Kidney tubule cell (primary cell): ENCODE measurements at places on chromosomes 5 and 9.
A peak's percentile ranks its signal among the peaks of the same experiment; 100 is the strongest.

GRCh38 chr5:159442206-159442850, 112.0 kb upstream of the IL12B start:
- DNase-seq: no peak

- DNase-seq: no peak
Observed at GRCh38 chr9:85738509-85738908, 3.2 kb downstream of the AGTPBP1 start.

DNA sequence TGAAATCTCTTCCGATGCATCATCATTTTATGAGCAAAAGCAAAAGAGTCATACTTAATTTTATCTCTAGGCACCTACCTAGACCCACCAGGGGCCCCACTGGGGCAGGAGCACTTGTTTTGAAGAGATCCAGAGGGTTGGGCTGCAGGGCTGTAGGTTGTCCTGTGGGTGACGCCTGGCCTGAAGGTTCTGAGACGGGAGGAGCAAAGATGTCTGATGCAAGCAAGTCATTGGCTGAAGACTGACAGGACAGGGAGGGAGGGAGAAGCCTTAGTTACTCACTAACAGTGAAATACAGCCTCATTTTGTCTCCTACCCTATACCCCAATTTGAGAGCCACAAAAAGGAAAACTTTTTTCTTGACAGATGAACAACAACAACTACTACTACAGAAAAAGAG, 17.1 kb upstream of the C9 start:
- DNase-seq: no peak

DNA sequence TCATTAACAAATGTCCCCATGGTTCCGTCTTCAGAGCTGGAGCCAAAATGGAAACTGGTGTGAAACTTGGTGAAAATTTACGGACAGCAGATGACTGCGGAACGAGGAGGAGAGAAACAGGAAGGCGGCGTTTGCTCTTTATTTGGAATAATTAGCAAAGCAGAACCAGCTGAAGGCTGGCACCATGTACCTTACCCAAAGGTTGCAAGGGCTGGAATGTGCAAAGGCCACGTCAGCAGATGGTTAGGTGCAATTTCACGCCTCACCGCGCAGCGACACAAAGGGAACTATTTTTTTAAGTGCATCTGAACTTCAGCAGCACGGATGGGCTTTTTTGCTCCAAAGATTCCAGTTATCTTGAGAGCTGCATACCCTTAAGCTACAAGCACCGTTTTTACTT, 127.4 kb downstream of the COL23A1 start:
- peak; percentile 91 for DNase-seq

GRCh38 chr9:27514551-27514950, 9.5 kb upstream of the IFNK start:
- DNase-seq: no peak

- DNase-seq: no peak
Observed at GRCh38 chr5:157486861-157487260, 26.8 kb downstream of the NIPAL4 start.

GRCh38 chr5:44002381-44002901, 386.8 kb downstream of the FGF10 start:
- peak; percentile 82 for DNase-seq

DNA sequence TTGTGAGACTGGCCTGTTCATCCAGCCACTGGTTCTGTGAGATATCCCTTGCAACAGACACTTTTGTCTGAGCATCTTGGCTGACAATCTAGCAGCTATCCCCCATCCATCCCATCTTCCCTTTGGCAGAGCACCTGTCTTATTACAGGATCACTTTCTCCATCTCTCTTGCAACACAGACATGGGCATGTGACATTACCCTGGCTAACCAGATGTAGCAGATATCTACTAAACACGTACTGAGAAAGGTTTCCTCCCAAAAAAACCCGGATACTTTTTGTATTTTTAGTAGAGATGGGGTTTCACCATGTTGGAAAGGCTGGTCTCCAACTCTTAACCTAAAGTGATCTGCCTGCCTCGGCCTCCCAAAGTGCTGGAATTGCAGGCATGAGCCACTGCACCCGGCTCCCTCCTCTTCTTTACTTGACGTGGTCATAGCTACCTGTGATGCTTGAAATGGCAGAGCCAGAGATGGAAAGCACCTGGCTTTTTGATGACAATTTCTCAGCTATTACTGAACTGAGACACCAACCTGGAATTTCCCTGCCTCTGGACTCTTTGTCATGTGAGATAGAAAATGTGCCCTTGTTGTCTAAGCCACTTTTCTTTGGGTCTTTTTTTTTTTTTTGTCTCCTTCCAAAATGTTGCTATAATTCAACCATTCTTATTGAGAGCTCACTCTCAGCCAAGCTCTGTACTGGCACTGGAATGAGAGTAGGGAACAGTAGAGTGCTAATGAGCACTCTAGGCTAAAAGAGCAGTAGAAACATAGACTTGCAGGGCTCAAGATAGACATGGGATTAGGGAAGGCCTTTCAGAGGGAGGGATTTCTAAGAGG, 32.6 kb downstream of the FNBP1 start:
- peak; percentile 85 for DNase-seq

- DNase-seq: no peak
Observed at GRCh38 chr9:19732441-19732951, 56.3 kb downstream of the SLC24A2 start.

DNA sequence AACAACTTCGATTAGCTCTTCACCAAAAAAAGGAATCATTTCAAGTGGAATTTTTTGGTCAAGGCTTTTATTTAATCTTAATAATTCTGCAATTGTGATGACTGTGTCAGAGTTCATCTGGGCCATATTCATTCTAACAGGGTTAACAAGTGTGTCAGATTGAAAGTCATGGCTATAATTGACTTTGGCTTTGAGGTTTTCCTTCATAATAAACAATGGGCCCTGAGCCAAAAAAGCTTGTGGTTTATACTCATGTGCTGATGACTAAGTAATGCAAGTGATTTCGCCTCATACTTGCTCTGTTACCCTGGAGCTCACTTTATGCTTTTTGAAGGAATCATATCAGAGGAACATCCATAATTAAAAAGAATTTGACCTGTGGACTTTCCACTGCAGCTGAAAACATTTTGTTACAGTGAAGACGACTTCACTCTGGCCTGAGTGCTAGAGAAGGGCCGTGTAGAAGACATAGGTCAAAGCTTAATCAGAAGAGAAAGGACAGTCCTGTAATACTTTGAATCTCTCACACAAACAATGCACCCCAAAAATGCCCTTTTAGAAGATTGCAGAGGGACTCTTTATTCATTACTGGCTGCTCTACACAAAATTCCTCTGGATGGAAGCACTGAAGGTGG, 101.7 kb downstream of the GDNF start:
- DNase-seq: peak; percentile 90
